ENCODE measurements at places on chromosomes 1 and 21. TPM values are rescaled to one million over a fixed set of nuclear protein-coding genes. Genes with fewer than 3 reads are reported as not detected.

DNA sequence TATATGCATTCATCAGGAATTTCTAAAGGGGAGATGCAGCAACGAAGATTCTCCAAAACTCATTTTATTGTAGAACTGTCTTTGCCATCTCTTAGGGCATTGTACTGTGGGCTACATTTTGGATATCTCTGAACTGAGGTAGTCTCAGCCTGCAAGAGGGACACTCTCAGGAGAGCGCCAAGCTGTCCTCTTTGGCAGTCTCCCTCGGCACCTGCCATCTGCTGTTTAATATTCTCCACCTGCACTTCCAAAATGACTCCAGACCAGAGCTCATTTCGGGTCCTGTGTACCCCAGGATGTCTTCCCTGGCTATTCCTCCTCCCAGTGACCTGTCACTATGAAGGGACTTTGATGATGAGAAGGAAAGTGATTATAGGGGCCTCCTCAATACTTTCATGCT, 356.3 kb upstream of the C1orf174 start:
- DNase-seq: no peak

Gene TNFRSF8
- polyA plus RNA-seq: 2.2 TPM

DNA sequence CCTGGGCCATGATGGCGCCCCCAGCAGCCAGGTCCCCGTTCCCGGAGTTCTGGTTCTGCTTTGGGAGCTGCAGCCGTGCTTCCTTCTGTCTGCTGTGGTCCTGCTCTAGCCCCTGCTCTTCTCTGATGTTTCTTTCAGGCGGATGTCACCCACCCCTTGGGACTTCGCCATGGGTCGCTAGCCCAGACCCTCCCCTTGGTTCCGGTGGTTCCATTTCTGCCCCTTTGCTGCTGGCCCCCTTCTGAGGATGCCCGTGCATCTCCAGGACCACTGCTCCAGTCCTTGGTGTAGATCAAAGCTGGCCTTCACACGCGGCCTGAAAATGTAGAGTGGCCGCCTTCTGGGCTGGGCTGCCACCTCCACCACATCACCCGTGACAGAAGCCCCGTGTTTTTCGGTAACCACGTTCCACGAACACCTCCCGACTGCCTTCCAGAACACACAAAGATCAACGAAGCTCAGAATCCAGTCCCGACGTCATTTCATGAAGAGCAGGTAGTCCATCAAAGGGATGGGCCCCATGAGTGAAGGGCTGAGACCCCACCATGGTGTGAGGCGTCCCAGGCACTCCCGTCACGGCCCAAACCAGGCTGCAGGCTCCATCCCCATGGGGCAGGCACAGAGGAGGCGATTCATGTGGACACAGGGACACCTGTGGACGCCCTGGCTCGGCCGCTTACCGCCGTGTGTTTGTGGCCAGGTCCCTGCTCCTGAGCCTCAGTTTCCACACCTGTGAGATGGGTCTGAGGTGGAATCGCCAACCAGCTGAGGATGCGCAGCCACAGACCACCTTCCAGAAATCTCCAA, 24.4 kb downstream of the KRTAP10-1 start:
- DNase-seq: no peak

DNA sequence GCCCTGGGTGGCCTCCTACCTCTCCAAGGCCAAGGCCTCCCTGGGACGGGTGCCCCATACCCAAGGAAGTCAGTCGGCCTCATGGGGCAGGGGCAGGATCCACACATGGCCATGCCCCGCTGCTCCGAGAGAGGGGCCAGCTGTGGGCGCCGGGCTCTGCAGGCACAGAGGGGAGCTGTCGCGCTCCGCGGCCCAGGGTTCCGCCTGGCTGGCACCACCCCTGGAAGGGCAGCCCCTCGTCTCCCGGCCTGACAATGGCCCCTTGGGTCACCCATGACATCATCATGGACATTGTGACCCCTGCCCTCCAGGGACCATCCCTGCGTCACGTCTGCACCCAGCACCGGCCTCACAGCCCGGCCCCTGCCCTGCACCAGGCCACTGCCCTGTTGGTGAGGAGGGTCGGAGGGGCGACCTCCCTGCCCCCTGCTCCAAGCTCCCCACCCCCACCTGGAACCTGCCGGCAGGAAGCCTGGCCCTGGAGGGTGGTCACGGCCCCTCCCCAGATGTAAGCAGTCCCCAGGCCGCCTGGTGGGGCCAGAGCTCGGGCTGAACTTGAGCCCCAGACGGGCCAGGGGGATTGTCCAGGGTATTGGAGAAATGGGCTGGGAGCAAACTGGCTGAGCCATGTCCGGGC, 5.8 kb downstream of the TTLL10 start:
- no peak for DNase-seq

- DNase-seq: no peak
These were observed 1.4 kb upstream of the ARF1 start for GRCh38 chr1:228081144-228081543.

Gene HMGN1
- polyA plus RNA-seq: 153 TPM

- no peak for DNase-seq
These were observed 110.5 kb upstream of the SERBP1 start for GRCh38 chr1:67540733-67541125.

Gene SPRR5
- not detected for polyA plus RNA-seq

DNA sequence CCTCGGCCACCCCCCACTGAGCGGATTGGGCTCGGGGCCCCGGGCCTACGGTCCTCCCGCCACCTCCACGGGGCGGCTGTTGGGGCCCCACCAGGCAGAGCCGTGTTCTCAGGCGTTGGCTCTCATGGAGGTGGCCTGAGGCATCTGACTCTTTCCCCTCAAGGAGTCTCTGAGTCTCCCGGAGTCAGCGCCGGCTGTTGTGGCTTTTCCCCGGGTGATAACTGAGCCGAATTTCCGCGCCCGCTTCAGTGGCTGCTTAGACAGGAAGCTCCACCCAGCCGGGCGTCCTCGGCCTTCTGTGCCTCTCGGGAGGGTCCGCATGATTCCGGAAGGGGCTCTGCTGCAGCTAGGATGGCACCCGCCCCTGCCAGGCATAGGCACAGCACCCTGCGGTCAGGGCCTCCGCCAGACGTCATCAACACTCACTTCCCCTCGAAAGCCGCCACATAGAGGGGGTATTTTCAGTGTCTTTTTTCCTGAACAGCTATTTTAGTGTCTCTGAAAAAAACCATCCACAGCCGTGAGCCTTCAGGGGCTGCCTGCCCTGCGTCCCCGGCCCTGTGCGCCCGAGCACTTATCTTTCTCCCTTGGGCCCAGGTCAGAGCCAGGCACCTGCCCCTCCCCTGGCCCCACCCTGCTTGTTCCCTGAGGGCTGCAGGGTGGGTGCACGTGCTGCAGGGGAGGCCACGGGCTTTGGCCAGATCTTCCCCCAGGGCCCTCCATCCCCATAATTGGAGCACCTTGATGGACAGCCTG, 72.9 kb downstream of the SKI start:
- DNase-seq: peak; percentile 71

GRCh38 chr21:45405271-45405818, 380 bp downstream of the COL18A1 start:
- no peak for DNase-seq

Gene FUCA1
- 31.5 TPM for polyA plus RNA-seq

Data from lung (tissue), 17 donors.